ENCODE measurements at places on chromosomes 2 and 18.
A peak's percentile ranks its signal among the peaks of the same experiment; 100 is the strongest.

DNA sequence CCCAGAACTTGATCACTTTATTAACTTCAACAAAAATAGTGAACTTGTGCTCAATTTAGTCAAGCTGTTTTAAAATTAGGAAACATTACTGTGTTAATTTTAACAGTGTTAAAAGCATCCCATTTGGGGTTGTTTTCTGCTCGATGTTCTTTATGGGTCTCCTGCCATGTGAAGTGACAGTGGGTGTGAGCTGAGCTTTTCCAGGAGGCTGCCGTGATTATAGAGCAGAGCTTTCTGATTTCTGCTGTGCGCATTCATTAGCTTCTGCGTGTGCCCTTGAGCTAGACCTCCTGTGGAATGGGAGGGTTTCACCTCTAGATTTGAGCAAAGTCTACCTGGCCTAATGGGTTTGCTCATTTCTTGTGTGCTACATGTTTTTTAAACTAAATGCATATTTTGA is 121.5 kb downstream of the WDSUB1 start:
- no peak for DNase-seq

- peak; percentile 29 for DNase-seq
Measured at GRCh38 chr2:24360050-24360962, at the start of gene ITSN2. TSS of gene ITSN2 (minus strand) at chr2:24360536. CDS start at chr2:24328082, 32,454 bp downstream.

GRCh38 chr2:108616318-108616717 is 82.0 kb downstream of the LIMS1 start:
- no peak for DNase-seq

DNA sequence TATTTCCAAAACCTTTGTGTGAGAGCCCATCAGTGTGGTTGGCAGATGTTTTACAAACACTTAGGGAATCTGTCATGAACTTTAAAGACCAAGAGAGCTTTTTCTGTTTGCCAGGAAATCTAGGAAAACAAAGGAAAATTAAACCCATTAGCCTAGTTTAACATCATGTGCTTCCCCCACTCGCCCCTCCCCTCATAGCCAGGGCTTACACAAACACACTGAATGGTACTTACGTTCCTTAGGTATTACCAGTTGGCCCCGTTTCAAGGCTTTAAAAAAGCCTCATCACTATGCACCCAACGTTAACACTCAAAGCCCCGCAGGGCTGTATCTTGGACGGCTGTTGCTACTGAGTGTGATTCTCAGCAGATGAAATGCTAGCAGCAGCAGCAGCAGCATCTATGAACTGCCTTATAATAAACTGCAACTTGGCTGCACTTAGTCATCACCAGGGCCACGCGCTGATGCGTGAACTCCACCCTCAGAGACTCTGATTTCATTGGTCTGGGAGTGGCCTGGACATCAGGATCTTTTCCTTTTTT is 20.1 kb upstream of the TTC39C start:
- DNase-seq = peak; percentile 95

DNA sequence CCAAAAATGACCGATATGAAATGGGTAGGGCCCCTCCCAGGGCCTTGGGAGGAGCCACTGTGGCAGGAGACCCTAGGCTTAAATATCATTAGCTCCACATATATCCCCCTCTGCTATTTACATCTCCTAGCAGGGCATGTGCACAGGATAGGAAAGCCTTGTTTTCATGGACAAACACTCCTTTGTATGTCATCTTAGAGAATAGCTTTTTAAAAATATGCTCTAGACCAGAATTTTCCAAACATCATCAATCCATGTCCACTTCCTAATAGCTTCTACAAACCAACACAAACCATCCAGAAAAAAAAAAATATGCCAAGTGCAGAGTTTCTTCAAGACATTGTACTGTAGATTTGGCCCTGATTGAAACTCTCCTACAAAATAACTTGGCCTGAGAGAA is 10.8 kb downstream of the DAPL1 start:
- DNase-seq = no peak

GRCh38 chr18:26448714-26449159 is 99.6 kb downstream of the KCTD1 start:
- no peak for DNase-seq

GRCh38 chr18:2960983-2961696 is 51.8 kb downstream of the LPIN2 start:
- DNase-seq = no peak

- DNase-seq = peak; percentile 31
Measured at GRCh38 chr2:218397820-218398436, 1.7 kb upstream of the CTDSP1 start.

- peak; percentile 94 for DNase-seq
Measured at GRCh38 chr2:111946294-111947114, 48.1 kb downstream of the MERTK start.

GRCh38 chr2:62209427-62209991 is 13.6 kb downstream of the B3GNT2 start:
- no peak for DNase-seq

- DNase-seq = no peak
Measured at GRCh38 chr18:26506012-26506411, 42.3 kb downstream of the KCTD1 start.

GRCh38 chr18:13303756-13304364 is 85.3 kb downstream of the LDLRAD4 start:
- DNase-seq = no peak

GRCh38 chr18:46037512-46038305 is 34.4 kb downstream of the PSTPIP2 start:
- no peak for DNase-seq

GRCh38 chr2:6352906-6353515 is 512.7 kb downstream of the CMPK2 start:
- DNase-seq = peak; percentile 10

DNA sequence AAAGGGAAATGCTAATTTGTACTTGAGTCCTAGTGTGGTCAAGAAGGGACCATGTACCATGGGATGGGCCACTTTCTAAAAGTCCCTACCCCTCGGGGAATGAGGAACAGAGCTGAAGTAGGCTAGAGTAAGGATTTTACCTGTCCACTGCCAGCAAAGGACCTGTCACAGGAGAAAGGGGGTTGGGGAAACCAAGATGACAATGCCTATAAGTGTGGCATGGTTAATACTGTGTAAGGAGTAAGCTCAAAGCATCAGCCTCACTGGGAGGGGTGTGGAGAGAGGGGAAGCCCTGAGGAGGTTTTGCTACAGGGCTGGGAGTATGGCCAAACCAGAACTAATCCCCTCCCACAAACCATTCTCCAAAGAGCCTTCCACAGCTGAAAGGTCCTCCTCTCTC is 15.8 kb downstream of the GKN2 start:
- no peak for DNase-seq

DNA sequence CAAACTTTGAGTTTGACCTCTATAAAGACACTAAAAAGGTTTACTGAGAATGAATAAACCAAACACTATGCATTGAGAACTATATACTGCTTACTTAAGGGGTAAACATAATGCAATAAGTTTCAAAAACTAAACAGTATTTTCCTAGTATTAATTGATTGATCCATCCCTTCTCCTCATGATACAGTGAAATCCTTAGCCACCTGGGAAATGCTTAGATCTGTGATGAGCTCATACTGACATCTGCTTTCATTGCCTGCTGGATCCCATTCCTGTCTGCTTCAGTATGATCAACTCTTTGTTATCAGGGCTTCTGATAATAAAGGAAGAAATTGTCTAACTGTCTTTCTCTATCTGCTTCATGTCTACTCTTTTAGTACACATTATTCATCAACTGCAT is 74.9 kb upstream of the UBE2E3 start:
- no peak for DNase-seq

- DNase-seq = no peak
Measured at GRCh38 chr2:207230261-207231105, 64.7 kb upstream of the KLF7 start.

GRCh38 chr2:212426637-212427412 is 111.8 kb downstream of the ERBB4 start:
- no peak for DNase-seq

GRCh38 chr2:25981596-25982272 is 563 bp downstream of the KIF3C start:
- no peak for DNase-seq

- no peak for DNase-seq
Measured at GRCh38 chr2:12167525-12168317, 421.3 kb downstream of the LPIN1 start.

GRCh38 chr2:218332920-218333645 is 23.6 kb upstream of the CATIP start:
- DNase-seq = no peak

DNA sequence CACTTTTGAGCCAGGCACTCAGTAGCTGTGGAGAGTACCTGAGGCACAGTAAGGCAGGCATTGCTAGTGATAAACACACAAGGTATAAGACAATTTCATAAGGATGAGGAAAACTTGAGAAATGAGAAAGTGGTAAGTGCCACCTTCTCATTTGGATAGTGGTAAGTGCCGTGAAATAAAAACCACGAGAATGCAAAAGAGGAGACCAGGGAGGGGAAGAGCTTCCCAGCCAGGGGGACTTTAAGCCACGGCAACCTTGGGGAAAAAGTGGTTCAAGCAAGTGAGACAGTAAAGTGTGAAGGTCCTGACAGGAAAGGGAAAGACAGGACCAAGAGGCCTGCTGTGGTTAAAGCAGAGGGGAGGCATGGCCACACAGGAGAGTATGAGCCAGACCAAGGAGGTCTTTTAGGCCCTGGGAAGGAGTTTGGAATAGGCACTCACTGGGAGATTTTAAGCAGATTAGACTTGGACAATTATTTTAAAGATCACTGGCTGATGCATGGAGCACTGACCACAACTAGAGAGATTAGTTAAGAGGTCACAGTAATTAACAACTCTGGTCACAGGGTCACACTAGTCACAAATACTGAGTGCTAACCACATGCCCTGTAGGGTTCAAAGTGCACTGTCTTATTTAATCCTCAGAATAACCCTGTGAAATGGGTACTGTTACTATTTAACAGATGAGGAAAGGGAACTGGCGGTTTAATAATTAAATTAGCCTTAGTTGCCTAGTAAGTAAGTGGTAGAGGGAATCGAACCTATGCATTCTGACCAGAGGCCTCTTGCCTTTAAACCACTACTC is 50.1 kb downstream of the THOC1 start:
- no peak for DNase-seq

GRCh38 chr2:201320701-201321100 is 36.4 kb downstream of the FLACC1 start:
- no peak for DNase-seq

DNA sequence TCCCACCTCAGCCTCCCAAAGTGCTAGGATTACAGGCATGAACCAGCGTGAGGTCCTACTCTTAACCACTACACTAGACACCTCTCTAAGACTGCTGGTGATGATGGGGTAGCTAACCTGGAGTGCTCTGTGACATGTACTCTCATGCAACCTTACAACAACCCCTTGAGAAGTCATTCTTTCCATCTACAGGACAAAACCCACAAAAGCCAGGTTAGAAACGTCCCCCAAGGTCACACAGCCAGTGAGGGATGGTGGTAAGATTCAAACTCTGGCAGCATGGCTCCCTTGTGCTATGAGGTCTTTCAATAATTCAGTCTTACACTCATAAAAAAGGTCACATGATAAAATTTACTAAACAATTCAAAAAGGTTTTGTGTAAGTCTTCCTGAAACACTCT is 94.8 kb upstream of the SERTAD2 start:
- DNase-seq = no peak

- no peak for DNase-seq
Measured at GRCh38 chr2:145316496-145316895, 796.6 kb upstream of the ZEB2 start.

DNA sequence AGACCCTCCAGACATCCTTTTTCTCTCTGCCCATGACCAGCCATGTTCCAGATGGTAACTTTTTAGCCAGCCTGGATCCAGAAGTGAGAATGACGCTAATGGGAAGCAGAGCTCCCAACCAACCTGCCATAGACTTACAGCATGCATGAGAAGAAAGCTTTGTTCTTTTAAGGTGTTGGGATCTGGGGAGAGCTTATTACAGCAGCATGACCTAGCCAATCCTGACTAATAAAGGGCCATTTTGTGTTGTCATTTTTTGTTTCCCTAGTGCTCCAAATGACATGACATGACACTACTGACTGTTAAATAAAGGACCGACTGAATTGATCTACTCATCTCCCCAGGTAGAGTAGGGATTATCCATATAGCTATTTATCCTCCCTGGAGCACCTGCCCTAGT is 5.2 kb upstream of the PRKCE start:
- DNase-seq = no peak

- no peak for DNase-seq
Measured at GRCh38 chr2:128454980-128455720, 136.5 kb upstream of the HS6ST1 start.

- DNase-seq = no peak
Measured at GRCh38 chr2:151718247-151718646, 16.0 kb downstream of the NEB start.

DNA sequence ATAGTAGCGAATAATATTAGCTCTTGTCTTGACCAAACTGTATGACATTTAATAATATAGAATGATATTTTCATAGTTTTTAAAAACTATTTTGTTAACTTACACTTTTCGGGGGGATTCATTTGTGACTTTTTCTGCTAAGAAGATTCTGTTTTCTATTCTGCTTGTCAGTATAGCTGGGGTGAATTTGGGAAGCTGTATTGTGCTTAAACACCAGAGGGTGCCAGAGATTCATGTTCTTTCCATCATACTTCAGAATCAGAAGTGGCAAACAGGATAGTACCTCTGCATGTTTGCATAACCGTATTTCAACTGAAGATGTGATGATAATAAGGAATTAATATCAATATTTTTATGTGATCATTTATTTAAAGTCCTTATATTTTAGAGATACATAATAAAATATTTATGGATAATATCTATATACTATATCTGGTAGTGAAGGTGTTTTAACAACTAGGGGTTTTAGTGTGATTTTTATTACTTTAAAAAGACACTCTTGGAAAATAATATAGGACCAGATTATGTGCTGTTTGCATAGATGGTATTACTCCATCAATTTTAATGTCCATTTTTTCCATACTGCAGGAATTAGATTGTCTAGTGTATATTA is 81.0 kb downstream of the TAF4B start:
- DNase-seq = peak; percentile 40

GRCh38 chr18:54069729-54070128 is 154.7 kb downstream of the MBD2 start:
- DNase-seq = no peak

DNA sequence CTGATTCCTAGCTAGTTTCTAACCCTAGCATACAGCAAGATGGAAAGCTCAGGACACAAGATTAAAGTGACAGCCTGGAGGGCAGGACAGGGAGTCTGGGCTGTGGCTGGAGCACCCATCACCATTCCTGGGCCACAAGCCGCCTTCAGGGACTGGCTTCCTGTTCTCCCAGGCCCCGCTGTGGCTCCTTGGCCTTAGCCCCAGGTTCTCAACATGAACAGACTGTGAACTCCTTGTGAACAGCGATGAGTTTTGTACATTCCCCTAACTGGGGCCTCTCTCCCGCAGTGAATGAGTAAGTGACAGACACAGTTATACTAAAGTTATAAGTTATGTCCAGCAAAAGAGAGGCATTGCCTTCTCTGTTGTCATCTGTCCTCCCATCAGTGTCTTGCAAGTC is 35.9 kb upstream of the SLC14A1 start:
- DNase-seq = no peak

All from H4 (cell line).